NCI-H526 (cell line): ENCODE measurements at places on chromosomes 16 and 17.

GRCh38 chr17:39925282-39926134, 1.9 kb downstream of the ORMDL3 start:
- no peak for DNase-seq

GRCh38 chr17:61383689-61384201, 15.9 kb upstream of the TBX2 start:
- no peak for DNase-seq

DNA sequence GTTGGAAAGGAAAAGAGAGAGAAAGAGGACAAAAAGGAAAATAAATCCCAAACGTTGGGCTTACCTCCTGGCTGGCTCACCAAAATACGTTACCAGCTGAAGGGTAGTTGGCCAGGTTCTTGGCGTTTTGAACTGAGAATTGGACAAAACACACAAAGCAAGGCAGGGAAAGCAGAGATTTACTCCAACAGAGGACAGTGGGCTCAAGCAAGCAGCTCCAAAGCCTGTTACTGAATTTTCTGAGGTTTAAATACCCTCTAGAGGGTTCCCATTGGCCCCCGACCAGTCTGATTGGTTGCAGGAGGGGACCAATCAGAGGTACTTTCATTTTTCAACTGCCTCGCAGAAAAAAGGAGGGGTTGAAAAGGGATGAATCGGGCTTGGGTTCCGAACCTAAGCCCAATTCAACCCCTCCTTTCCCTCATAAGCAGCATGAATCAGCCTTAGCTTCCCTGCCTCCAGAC, 55.6 kb upstream of the ALOX12 start:
- no peak for DNase-seq

DNA sequence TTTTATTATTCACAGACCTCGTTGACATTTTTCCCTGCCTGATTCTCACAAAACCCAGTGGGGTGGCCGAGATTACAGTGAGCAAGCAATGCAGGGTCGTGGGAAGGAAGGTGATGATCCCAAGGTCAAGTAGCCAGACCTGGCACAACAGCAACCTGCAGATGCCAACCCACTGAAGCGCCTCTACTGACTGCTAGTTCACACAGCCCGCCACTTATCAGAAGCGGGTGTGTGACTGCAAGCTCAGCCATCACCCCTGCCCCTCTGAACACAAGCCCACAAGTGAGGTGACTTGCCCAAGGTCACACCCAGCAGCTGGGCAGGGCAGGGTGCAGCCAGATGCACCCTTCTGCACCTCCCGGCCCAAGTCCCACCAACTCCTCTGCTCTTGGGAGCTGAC, 7.1 kb downstream of the TFAP4 start:
- DNase-seq = no peak

DNA sequence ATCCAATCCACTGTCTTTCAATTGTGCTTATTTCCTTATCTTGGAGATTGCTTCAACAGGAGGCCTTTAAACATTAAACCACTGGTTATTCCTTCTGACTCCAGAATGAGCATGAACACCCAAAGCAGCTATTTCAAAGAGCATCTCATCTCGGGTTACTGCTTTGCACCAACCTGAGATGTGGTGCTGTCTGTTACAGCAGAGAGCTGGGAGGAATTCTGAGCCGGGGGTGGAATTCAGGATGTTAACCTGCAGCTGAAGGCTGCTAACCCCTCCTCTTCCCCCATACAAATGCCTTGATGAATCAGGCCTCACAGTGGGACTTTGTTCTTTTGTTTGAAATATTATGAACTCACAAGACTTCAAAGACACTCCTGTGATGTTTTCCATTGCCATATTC, 113.1 kb downstream of the SHISA9 start:
- DNase-seq = peak; percentile 10

DNA sequence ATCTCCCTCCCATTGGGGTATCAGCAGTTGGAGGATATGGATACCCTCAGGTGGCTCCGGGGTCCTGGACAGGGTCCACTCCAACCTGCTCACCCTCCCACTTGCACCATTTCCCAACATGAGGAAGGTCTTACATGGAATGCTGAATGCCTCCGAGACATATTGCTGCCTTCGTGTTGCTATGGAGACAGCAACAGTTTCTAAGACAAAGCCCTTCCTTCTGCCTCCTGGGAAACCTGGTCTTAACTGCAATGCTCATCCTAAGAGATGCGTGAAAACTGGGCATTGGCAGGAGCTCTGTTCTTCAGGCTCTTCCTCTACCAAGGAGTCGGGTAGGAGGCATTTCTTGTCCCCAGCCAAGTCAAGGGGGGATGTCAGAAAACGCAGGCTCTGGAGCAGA, 45.2 kb downstream of the ST3GAL2 start:
- no peak for DNase-seq

DNA sequence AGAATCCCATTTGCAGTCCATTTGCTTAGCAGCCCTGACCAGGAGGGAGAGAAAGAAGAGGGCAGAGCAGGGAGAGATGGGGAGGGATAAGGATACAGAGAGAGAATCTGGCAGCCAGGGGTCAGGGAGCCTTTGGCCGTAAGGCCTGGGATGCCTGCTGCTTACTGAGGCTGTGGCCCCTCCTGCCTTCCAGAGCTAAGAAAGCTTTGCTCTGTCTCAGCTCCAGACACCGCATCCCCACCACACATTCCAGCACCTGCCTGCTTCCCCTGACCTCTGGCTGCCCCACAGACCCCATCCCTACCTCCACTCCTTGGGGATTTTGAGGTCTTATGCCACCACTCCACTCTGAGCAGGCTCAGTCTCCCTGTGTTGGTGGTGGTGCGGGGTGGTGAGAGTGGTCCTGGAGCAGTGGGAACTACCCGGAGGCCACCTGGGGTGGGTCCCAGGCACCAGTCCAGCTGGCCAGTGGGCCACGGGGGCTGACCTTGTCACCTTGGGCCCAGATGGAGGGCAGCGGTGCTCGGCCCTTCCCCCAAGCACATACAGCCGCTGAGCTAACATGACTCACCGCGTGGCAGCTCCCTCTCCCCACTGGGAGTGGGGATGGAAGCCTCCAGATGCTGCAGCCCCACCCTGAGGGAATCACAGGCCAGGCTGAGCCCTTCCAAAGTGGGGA, 58.3 kb downstream of the RAI1 start:
- DNase-seq = no peak

DNA sequence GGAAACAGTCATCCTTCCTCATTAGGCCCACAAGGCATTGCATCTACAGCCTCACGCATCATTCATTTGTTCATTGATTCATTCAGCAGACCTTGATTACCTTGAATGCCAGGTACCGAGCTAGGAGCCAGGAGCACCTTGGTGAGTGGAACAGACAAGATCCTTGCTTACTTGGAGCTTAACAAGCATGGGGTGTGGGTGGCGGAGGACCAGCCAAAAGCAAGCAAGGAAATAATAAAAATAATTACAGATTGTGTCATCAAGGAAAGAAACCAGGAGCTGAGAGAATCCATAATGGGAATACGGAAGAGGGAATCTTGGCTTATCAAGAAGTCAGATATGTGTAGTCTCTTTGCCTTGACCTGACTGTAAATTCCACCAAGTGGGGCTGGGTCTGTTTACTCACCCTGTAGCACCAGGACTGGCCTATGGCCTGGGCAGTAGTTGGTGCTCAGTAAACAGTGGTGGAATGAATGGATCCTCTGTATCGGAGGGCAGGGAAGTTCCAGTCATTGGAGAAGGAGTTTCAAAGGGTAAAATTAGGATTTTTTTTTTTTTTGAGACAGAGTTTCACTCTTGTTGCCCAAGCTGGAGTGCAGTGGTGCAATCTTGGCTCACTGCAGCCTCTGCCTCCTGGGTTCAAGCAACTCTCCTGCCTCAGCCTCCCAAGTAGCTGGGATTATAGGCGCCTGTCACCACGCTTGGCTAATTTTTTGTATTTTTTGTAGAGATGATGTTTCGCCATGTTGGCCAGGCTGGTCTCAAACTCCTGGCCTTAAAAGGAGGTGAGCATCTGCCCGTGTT, 157.7 kb downstream of the MSI2 start:
- no peak for DNase-seq

- DNase-seq = no peak
Measured at GRCh38 chr16:67202956-67203493, 4.1 kb downstream of the ELMO3 start.

- no peak for DNase-seq
Measured at GRCh38 chr17:5762191-5762590, 177.9 kb upstream of the NLRP1 start.

GRCh38 chr17:78355701-78356100, 4.2 kb downstream of the SOCS3 start:
- DNase-seq = no peak

DNA sequence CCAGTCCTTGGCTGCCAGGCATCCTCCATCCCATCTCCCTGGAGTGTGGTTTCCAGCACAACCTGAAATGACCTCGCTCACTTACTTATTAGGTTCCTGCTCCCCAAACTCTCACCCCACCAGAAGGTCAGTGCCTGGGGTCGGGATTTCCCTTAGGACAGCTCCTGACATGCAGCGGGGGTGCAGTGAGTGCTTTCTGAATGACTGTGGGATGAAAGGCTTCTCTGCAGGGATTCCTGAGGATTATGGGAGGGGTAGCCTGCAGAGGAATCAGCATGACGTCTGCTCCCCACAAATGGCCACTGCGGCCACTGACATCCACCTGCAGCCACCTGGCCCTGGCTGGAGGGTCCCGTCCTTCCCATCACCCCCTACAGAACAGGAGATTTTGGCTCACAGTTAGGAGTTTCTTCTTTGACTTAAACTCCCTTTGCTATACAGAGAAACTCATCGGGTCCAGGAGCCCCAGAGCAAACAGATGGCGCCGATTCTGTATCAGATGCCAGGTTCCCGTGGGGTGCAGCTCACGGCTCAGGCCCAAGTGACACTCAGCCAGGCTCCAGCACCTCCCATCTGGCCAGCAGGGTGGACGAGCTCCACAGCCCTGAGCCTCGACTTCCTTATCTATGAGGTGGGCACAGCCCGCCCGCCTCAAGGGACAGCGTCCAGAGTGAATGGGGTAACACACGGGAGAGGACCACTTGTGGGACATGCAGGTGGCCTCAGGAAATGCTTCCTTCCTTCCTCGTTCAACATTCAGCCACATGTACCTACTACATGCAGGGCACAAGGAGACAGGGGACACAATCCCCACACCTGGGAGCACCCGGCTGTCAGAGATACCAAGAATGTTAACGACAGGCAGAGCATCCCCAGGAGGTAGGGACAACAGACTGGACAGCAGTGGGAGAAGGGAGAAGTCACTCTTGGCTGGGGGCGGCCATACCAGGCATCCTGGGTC, 69.8 kb downstream of the RMI2 start:
- no peak for DNase-seq

- DNase-seq = no peak
Measured at GRCh38 chr17:13476720-13477119, 125.0 kb downstream of the HS3ST3A1 start.

DNA sequence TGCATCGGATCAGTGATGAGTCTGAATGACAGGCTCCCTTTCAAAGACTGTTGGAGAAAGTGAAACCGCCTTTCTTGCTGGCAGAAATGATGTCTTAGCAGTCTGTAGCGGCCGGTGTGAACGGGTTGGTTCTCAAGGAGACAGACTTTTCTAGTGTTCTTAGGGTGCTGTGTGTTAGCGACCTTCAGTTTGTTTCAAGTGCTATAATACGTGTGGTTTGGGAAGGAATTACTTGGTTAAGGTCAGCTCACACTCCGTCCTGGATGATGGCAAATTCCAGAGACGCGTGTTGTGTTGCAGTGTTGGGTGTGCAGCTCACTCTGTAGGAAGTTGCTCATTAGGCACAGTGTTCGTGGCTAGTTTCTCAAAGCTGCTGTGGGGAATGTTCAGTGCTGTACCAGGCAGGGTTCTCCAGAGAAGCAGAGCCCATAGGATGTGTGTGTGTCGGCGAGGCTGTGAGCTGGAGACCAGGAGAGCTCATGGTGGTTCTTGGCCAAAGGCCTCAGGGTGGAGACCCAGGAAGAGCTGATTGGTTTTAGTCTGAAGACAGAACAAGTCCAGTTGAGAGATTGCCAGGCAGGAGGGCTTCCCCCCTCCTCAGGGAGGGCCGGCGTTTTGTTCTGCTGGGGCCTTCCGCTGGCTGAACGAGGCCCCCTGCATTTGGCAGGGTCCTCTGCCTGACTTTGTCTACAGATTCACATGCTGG, 37.6 kb downstream of the ZNF750 start:
- no peak for DNase-seq

- no peak for DNase-seq
Measured at GRCh38 chr17:70336411-70336810, 167.1 kb downstream of the KCNJ2 start.

GRCh38 chr16:72467157-72467759, 295.3 kb upstream of the PMFBP1 start:
- DNase-seq = no peak

DNA sequence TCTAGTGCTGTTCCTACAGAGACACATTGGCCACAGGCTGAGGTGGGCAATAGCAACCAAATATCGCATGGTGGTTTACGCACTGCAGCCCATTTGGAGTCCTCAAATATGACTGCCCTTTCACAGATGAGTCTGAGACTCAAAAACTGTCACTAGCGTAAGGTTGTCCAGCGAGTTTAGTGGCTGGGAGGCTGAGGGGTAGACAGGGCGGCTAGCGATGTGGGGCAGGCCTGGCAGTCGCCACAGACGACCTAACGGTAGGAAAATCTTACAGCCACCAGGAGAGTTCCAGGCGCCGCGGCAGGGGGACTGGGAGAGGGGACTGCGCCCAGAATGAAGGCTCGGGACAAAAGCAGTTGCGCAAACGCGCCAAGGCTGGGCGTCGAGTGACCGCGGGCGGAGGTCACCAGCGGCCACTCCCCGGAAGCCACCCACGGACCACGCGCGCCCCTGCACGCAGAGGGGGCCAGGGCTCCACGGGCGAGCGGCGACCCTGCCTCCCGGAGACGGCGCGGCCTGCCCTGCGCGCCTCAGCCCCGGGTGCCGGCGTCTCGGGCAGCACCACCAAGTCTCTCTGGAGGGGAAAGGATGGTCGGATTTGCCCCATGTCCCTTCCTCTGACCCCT, 699 bp upstream of the MAP1LC3B start:
- no peak for DNase-seq

- DNase-seq = no peak
Measured at GRCh38 chr16:70695331-70696070, 9.6 kb upstream of the MTSS2 start.

DNA sequence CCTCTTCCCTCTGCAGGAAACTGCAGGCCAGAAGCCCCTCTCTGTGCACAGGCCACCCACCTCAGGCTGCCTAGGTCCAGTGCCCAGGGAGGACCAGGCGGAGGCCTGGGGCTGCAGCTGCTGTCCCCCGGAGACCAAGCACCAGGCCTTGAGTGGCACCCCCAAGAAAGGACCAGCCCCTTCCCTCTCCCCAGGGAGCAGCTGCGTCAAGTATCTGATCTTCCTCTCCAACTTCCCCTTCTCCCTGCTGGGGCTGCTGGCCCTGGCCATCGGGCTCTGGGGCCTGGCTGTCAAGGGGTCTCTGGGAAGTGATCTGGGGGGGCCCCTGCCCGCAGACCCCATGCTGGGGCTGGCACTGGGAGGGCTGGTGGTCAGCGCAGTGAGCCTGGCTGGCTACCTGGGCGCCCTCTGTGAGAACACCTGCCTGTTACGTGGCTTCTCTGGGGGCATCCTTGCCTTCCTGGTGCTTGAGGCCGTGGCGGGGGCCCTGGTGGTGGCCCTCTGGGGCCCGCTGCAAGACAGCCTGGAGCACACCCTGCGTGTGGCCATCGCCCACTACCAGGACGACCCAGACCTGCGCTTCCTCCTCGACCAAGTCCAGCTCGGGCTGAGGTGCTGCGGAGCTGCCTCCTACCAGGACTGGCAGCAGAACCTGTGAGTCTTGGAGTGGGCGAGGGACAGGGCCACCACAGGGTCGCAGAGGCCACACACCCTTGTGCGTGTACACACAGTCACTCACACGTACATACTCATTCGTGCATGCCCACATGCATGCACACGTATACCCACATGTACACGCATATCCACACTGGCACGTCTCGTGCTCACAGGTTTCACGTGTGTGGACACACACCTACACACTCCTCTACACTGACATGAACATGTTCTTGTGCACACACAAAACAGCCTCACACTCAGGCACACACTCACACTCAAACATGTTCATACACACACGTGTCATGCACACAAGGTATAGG, 8.3 kb downstream of the TSPAN10 start:
- DNase-seq = no peak
